ENCODE measurements at places on chromosomes 7 and 10.

GRCh38 chr10:118760265-118760664 lies 5.5 kb upstream of the CACUL1 start:
- peak; percentile 15 for DNase-seq

DNA sequence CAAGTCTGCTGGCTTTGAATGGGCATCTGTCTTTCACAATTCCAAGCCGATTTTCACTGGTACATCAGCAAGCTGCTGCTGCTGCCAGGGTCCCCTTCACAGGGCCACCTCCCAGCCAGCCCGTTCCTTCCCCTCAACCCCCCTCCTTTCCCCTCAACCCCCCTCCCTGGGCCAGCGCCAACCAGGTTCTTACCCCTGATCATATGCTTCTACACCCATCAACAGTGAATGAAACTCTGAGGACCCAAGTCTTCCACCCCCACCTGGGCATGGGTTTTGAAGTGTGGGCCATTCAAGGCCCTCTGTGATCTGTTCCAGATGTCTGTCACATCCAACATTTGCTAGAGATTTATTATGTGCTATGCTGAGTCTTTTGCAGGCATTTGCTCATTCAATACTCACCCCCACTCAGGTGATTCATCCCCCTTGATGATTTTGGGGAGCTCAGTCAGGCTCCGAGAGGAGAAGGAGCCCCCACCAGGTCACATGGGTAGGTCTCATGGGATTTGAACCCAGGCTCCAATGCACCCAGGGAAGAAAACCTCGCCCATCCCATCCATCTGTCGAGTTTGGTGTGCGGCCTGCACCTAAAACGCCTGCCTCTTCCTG lies 52.7 kb upstream of the FOXK1 start:
- DNase-seq = no peak

DNA sequence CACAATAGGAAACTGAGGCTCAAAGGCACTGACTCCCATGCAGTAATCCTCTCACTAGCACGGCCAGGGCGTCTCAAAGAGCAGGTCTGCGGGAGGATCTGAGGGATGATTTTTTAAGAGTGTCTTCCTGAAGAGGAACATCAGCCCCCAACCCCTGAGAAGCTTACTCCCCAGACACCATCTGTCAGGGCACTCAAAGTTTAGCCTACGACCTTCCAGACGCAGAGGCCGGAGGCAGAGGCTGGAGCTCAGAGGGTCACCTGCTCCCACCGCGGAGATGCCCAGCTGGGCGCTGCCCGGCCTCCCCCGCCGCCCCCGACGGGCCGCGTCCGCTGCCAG lies 1.7 kb downstream of the ZNF777 start:
- DNase-seq = no peak

GRCh38 chr10:47406870-47407691 lies 23.0 kb upstream of the ZNF488 start:
- DNase-seq = no peak

DNA sequence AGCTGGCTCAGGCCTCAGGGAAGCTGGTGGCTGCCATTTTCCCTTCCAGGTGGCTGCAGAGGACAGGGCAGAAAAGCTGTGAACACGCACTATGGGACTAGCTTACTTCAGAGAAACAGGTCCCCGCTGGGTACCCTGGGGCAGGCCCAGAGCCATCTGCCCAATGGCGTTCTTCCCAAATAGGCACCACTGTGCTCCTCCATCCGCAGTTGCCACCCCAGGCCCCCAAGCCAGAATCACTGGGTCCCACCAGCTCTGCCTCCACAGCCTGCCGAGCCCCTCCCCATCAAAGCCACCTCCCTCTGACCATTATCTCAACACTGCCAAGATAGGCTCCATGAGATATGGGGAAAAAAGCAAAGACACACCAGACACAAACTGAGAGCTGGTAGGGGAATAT lies 11.4 kb downstream of the BUD31 start:
- DNase-seq = no peak

GRCh38 chr7:100803398-100804161 lies 23.7 kb downstream of the EPHB4 start:
- DNase-seq = peak; percentile 70

GRCh38 chr7:144725070-144725469 lies 110.8 kb downstream of the TPK1 start:
- no peak for DNase-seq
